Camera-type eye (tissue), 1 donor: ENCODE measurements at places on chromosomes 3 and 15. TPM values are rescaled to one million over a fixed set of nuclear protein-coding genes. Genes with fewer than 3 reads are reported as not detected.

Gene CADPS
- 418 TPM for total RNA-seq

Gene IGF1R
- 201 TPM for total RNA-seq

Gene C3orf49
- total RNA-seq = not detected

Gene FEZF2
- 14.3 TPM for total RNA-seq

Gene ADCY5
- total RNA-seq = 11.8 TPM

Gene THRB
- 41.6 TPM for total RNA-seq

Gene CCR5
- total RNA-seq = 0.11 TPM

Gene BMF
- total RNA-seq = 20.1 TPM

Gene CTDSPL2
- total RNA-seq = 174 TPM

Gene SMCO1
- total RNA-seq = 0.38 TPM

Gene ITPKA
- total RNA-seq = 2.6 TPM

Gene NT5DC2
- total RNA-seq = 62.9 TPM

Gene ZNF860
- total RNA-seq = 4.7 TPM

Gene DNAJC13
- 88.2 TPM for total RNA-seq

Gene SLC15A2
- total RNA-seq = 28.6 TPM

Gene NUP210
- 29.5 TPM for total RNA-seq

Gene TRAT1
- total RNA-seq = 0.82 TPM

Gene MYD88
- 20.4 TPM for total RNA-seq

Gene CCRL2
- 1.7 TPM for total RNA-seq

Gene MESP2
- 2.8 TPM for total RNA-seq
